ENCODE measurements at places on chromosomes 7 and 10.
A peak's percentile ranks its signal among the peaks of the same experiment; 100 is the strongest.

DNA sequence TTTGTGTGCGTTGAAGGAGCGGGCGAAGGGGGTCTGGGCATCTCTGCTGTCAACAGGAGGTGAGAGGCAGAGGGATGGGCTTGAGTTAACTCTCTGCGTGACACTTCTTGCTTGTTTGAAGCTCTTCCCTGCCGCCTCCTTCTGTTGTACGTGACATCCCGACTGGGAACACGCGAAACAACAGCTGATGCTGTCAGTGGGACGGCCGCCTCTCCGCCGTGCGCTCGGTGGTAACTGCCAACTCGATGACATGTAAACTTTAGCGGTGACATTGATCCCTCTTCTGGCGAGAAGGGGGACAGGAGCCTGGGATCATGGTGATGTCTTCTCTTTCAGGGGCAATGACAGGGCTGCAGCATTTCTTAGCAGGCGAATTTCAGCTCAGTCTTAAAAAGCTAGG is 394.5 kb downstream of the TYW1 start:
- DNase-seq, result no peak

- peak; percentile 45 for DNase-seq
Observed at GRCh38 chr10:133318494-133319127, 9.9 kb downstream of the ZNF511 start.

GRCh38 chr7:44131173-44132029 is 8.1 kb upstream of the POLD2 start:
- no peak for DNase-seq

GRCh38 chr7:45189151-45189970 is 31.8 kb downstream of the RAMP3 start:
- no peak for DNase-seq

DNA sequence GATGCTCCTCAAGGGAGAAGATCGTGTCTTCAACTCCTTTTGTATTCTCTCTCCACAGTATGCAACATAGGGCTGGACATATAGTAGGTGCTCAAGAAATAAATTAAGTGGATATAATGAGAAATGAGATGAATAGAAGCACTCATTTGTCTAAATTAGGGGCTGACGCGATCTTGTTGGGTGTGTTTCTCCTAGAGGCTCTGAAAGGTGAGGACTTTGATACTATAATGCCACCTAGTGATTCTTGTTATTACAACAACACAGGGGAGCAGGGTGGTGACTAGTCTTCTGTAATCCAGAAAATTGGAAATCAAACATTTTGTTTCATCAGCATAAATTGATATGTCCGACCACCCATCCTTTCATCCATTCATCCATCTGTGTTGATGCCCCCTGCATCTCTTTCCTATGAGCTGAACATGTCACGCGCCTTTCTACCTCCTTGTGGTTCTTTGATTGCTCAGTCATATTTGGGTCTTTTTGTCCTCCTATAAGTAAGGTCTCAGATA is 3.5 kb upstream of the CFAP58 start:
- no peak for DNase-seq

DNA sequence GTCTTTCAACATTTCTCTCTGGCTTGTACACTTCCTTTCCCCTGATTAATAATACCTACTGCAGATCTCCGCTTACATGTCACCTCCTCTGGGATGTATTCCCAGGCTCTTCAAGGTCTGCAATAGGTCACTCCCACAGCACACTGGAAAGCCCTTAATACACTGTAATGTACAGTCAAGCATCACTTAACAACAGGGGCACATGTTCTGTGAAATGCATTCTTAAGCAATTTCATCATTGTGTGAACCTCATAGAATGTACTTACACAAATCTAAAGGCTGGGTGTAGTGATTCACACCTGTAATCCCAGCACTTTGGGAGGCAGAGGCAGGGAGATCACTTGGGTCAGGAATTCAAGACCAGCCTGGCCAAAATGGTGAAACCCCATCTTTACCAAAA is 1.9 kb downstream of the COX15 start:
- no peak for DNase-seq

GRCh38 chr10:92506336-92506735 is 67.6 kb downstream of the IDE start:
- no peak for DNase-seq

DNA sequence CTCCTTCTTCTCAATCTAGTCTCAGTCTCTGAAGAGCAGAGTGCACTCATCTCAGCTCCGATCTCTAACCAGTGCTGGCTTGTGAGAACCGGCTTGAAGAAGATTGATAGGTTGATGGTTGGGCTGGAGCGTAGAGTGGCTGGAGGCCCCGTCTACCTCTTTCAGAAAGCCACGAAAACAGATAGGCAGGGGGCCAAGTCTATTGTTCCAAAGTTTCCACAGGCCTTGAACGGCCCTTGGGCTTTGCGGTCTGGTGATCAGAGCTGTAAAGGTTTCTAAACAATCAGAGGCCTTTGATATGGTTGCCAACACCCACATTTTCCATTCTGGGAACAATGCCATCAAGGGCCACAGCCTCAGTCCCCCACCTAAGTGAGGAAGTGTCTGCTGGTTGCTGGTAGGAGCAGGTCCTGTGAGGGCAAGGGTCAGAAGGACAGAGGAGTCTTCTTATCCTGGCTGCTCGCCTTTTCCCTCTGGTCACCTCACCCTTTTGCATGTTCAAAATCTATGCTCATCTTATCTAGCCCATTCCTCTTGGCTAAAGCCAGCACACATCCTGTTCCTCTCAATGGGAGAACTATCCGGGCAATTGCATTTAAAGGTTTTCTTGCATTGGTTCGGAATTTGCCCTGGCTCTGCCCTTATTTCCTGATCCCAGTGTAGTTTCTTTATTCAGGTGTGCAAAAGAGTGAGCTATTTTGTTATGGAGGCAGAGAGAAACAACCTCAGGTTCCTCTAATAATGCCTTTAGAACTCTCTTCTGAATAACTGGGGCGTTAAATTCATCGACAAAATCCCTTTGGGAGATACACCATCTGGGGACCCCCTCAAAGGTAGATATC is 70.3 kb upstream of the KMT2E start:
- DNase-seq, result peak; percentile 45

DNA sequence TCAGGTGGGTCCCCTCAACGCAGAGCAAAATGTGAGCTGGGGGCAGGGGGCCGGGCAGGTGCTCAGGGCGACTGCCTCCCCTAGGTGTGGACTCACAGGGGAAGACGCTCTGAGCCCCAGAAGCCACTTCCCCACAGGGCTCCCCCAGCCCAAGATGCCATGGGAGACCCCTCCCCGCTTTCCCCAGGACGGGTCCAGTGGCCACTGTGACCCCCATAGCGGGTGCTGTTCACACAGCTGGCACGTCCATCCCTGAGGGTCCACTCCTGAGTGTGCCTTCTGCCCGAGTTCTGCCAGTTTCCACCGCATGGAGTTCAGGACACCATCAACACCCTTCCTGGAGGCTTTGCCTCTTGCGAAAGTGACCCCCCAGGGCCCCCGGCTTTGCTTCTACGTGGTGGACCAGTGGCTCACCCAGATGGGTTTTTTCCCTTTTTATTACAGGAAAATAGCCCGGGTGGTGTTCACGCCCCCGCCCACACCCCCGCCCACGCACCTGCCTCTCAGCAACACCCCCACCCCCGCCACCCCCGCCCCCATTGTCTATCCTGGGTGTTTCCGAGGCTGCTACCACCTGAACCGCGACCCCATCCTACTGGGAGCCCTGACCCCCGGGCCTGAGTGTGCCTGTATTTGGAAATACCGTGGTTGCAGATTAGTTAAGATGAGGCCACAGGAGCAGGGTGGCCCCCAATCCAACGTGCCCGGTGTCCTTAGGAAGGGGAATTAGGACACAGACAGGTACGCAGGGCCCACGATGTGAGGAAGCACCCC is 32.0 kb downstream of the ADAP1 start:
- DNase-seq, result no peak

DNA sequence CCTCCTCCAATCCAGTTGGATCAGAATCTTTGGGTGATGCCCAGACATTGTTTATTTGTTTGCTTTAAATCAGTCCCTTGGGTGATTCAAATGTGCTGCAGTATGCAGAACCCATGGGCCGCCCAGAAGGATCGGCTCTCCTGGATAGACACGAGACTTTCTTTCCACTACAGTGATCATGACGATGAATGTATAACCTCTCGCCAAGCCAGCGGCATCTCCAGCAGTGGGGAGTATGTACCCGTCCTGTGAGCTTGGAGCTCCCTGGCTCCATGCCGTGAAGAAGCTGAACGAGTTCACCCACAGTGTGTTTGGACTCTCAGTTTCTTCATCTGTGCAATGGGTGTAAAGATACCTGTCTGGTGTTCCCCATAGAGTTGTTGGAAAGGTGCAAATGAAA is 162.3 kb downstream of the CAMK1D start:
- no peak for DNase-seq

GRCh38 chr10:57628592-57629284 is 639.0 kb downstream of the IPMK start:
- no peak for DNase-seq

DNA sequence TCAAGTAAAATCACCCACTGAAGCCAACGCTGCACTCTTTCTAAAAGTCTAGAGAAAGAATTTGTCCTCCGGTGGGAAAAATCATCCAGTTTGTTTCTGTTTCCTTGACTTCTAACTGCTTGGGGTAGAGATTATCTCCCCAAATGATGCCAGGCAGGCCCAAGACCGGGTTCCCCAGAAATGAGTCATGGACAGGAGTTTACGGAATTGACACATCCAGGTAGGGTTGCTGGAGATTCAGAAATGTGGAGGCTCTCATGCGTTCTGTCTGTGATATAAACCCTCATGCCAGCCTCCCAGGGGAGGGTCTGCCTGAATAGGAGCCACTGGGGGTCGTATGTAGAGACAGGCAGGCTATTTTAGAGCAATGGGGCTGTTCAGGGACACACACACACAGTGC is 230.9 kb downstream of the TCERG1L start:
- DNase-seq, result no peak

DNA sequence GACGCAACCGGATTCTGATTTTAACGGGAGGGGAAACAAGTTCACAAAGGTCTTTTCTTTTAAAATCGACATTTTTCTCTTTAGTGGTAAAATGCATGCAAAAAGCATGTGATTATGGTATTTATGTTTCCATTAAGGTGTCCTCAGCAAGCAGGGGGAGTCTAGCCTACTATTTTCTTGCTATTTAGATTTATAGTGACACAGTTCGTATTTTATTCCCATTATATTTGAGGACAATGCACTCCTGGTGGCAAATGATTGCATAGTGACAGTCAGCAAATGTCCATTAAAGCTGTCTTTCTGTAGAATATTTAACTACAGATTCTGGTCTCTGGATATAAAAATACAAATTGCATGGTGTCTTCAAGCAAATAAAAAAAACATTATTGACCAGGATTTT is 554.2 kb downstream of the PARD3 start:
- DNase-seq, result no peak

DNA sequence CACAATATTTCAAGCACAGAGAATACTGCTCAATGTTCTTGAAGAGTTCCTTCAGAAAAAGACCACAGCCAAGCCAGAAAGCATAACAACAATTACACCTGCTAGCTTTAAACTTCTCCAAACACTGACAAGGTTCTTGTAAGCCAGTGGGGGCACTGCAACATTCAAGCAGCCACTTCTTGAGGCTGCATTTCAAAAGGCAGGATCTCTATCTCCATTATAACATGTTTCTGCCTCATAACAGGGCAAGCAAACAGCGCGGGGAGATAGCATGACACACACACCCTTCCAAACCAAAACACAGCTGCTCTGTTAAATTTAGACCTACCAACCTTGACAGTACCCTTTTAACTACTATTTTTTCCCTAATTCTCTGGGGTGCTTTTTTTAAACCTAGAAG is 30.8 kb downstream of the CHCHD3 start:
- no peak for DNase-seq

DNA sequence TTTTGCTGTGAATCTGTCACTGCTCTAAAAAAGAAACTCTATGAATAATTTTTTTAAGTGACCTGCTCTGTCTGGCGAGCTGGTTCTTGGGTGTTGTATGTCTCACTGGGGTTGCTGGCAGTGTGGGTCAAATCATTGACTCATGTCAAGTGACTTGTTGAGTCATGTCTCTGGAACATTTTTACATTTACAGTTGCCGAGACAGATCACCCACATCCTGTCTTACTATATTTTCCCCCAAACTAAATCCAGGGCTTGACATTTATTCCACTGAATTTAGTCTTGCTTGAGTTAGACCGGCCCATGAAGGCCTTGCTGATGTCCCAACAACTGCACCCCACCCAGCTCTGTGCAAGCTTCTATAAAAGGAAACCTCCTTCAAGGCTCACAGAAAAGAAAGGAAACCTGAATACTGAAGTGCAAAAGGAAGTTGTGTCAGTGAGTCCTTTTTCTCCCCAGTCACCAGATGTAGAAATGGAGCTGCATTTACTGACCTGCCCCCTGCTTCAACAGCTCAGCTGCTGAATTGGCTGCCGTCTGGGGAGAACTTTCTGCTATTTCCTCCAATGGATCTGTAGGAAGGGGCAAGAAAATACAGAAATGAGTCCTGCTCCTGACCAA is 290.3 kb downstream of the TNS3 start:
- DNase-seq, result no peak

DNA sequence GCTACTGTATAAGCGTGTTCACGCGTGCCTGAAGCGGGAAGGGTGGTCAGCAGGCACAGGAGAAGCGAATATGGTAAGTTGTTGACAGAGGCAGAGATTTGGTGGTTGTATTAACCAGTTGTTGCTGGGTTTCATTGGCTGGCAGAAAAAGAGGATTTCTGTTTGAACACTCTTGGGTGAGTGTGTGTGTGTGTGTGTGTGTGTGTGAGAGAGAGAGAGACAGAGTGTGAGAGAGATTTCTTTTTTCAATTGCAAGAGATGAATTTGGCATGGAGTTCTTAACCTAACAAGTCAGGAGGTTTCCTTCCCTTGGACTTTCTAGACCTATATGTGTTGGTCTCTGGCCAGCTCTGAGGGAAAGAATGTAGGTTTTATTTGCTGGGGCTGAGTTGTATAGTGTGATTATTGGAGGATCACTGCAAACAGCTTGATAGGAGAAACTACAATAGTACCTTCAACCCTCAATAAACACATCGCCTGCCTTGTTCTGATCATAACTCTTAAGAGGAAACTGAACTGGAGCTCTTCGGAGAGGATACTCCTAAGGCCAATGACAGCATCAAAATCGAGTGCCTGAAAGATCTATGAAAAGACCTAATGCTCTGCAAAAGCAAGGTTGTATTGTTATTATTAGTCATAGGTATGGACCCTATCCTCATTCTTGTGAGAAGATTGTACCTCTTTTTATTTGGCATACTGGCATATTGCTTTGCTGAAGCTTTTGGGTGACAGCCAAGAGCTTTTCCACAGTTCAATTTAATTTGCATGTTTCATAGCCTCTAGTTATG is 1.2 kb downstream of the MCU start:
- no peak for DNase-seq

GRCh38 chr10:28137907-28138880 is 139.3 kb upstream of the ODAD2 start:
- DNase-seq, result no peak

GRCh38 chr7:105198223-105198622 is 184.2 kb downstream of the KMT2E start:
- no peak for DNase-seq

DNA sequence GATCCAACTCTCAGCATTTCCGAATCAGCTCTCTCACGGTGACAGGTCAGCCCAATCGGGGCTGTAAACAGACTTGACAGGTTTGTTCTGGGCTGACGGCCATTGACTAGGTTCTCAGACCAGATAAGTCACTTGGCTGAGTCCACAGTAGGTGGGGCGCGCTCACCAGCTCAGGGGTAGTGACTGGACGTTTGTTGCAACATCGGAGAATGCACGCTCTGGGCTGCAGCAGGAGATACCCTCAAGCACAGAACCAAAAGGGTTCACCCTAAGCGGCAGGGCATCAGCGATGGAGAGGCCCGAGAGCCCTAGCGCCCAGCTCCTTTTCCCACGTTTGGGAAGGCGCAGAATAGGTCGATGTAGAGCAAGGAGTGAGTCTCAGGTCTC is 1.8 kb downstream of the KLLN start:
- DNase-seq, result peak; percentile 1

Data from activated T-helper 1 cell treated with Interleukin-2 at 50 U/mL for 16 hours (primary cell).